ENCODE measurements at places on chromosomes 2 and 18.

- DNase-seq: no peak
Observed at GRCh38 chr2:135951041-135951583, 34.3 kb downstream of the DARS1 start.

- DNase-seq: peak; percentile 10
Observed at GRCh38 chr18:5057386-5058348, 139.4 kb downstream of the AKAIN1 start.

GRCh38 chr2:175855794-175856453 lies 146.1 kb downstream of the LNPK start:
- no peak for DNase-seq

GRCh38 chr2:136117391-136117841 lies 533 bp downstream of the CXCR4 start:
- peak; percentile 54 for DNase-seq

GRCh38 chr2:225274751-225275150 lies 124.8 kb upstream of the NYAP2 start:
- no peak for DNase-seq

GRCh38 chr18:59520562-59521355 lies 161.7 kb upstream of the LMAN1 start:
- no peak for DNase-seq

DNA sequence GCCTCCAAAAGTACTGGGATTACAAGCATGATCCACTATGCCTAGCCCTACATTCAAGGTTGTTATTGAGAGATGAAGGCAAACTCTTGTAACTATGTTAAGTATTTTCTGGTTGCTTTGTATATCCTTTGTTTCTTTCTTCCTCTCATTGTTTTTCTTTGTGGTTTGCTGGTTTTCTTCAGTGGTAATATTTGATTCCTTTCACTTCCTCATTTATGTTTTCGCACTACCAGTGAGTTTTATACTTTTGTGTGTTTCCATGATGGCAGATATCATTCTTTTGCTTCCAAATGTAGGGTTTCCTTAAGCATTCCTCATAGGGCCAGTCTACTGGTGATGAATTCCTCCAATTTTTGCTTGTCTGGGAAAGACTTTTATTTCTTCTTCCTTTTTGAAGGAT lies 90.2 kb downstream of the NCK2 start:
- DNase-seq: peak; percentile 76

GRCh38 chr18:63158012-63158631 lies 161.4 kb downstream of the BCL2 start:
- DNase-seq: no peak

GRCh38 chr2:128986867-128987268 lies 668.2 kb upstream of the HS6ST1 start:
- no peak for DNase-seq

DNA sequence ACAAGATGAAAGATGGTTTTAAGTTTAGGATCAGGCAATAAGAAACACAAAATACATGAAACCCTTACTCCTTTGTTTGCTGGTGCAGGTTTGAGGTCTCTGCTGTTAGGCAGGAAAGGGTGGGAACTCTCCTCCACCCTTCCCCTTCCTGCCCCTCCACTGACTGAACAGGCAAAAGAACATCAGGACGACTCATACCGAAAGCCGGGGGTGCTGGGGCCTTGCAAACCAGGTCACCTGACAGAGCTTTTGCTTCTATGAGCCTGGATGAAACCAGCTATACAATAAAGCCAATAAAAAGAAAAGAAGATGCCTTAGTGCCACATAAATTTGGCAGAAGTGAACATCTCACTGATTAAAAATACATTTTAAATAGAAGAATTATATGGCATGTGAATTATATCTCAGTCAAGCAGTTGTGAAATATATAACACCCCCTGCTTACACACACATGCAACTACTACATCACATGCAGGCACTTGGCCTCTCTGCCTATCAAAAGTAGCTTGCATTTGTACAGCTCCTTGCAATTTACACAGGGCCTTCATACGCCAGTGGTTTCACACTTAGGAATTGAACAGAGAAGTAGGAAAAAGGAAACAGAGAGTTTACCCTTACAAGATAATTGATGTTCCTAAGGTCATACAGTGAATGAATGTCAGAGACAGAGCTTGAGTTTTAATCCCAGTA lies 215.1 kb upstream of the TRIB2 start:
- peak; percentile 68 for DNase-seq

DNA sequence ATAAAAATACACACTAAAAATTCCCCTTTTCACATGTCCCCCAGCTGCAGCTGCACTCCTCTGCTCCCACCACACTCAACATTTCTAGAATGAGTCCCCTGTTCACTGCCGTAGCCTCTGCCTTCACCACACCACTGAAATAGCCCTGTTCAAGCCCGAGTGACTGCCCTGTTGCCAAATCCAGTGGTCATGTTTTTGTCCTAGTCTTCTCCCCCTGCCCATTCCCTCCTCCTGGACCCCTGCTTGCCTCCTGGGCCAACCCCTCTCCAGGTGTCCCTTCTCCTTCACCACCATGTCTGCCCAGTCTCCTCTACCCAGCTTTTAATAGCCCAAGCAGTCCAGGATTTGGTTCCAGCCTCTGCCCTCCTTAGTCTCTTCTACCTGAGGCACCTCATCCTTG lies 97.1 kb upstream of the LGALSL start:
- no peak for DNase-seq

- DNase-seq: no peak
Observed at GRCh38 chr18:2572171-2572569, 813 bp downstream of the NDC80 start.

DNA sequence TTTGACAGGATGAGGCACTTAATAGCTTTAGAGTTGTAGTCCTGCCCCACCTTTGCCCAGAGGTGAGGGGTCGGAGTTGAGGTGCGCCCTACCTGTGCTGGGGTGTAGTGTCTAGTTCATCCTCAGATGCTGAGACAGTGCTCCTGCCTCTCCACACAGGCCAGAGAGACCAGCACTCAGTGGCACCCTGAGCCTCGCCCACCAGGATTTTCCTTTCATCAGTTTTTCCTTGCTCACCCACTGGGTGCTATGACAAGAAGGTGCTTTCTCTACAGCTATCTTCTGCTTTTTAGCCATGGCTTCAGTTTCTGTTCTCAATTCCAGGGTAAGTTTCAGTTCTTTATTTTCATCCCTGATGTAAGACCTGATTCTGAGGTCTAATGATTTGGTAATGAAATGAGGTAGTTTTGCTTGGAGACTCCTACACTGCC lies 16.8 kb upstream of the TMEM131 start:
- no peak for DNase-seq
